ENCODE measurements at places on chromosomes 4 and X. TPM values are rescaled to one million over a fixed set of nuclear protein-coding genes. Genes with fewer than 3 reads are reported as not detected.

SLITRK2 gene
- under 0.01 TPM for total RNA-seq

FDCSP gene
- total RNA-seq = not detected

WNK3 gene
- 4.3 TPM for total RNA-seq

KIAA1210 gene
- not detected for total RNA-seq

DMP1 gene
- total RNA-seq = not detected
